ENCODE measurements at places on chromosomes 4 and X.

- DNase-seq, result no peak
These were observed 180.8 kb upstream of the BCOR start for GRCh38 chrX:40278340-40279090.

DNA sequence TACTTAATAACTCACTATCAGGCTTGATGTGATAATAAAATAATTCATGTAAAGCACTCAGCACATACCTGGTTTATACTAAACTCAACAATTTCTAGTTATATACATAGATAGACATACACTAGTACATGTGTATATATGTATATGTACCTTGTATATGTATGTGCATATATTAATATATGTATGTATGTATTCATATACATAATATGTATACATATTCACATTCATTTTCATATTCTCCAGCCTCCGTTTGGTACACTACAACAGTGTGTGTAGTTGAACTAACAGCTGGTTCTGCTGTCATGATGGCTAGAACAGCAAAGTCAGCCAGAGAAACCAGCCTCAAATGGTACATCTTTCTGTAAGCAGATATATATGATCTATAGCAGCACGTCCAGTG lies 670.1 kb downstream of the RPA4 start:
- no peak for DNase-seq

- DNase-seq, result peak; percentile 47
These were observed 71.9 kb downstream of the MAGEB17 start for GRCh38 chrX:16239211-16239610.

DNA sequence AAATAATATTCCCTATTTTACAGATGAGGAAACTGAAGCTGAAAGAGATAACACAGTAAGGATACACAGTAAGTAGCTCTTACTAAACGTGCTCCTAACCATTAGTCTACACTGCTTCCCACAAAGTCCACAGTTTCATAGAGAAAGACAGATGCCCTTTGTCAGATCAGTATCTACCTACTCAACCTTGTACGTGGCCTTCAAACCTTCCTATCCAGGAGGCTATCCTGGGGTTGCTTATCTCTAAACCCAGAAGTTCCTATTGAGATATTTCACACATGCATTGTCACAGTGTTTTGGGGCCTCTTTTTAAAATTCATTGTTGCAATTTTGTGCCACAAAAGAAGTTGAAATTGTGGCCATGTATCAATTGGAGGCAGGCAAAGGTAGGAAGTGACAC lies 208.0 kb downstream of the ENOX2 start:
- no peak for DNase-seq

DNA sequence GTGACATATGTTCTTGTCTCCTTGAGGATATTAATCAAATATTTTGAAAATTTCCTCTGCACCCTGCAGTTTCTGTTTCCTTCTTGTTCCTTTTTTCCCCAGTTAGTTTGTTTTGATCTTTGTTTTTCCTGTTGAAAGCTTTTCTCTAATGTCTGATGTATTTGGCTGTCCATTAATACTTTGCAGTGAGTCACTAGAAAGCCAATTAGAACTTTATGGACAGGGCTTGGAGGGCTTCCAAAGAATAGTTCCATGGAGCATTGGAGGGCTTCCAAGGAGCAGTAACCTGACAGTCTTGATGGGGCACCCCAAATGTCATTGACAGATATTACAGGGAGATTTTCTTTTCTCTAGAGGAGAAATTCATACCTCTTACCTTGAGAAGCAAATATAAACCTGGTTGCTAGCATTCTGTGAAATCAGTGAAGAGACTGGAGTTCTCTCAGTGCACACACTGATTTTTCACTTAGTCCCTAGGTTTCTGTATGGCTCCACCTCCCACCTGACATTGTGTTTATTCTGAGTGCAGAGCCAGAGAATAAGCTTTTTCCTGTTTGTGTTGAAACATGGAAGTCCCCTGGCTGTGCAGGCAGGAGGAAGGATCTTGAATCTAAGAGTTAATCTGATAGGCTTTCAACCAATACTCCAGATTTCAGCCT lies 26.5 kb downstream of the SPARCL1 start:
- DNase-seq, result no peak

GRCh38 chr4:41066049-41066448 lies 148.3 kb downstream of the APBB2 start:
- DNase-seq, result no peak

DNA sequence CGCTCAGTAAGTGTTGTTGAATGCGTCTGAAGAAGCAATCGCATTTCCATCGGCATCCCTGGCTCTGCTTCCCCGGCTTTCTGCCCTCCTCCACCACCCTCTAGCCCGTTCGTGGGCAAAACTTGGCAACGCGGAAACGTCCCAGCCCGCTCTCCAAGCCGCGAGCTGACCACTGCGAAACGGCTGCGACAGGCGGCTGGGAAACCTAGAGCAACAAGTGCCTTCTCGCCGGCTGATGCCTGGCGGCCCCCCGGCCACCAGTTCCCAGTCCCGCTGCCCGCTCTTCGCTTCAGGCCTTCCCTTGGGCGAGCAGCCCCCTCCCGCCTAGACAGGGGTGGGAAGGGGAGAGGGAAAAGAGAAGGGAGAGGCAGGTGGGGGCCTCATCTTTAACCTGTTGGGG lies 837 bp downstream of the CITED1 start:
- DNase-seq, result no peak

GRCh38 chr4:164591666-164592065 lies 162.3 kb upstream of the SMIM31 start:
- no peak for DNase-seq

DNA sequence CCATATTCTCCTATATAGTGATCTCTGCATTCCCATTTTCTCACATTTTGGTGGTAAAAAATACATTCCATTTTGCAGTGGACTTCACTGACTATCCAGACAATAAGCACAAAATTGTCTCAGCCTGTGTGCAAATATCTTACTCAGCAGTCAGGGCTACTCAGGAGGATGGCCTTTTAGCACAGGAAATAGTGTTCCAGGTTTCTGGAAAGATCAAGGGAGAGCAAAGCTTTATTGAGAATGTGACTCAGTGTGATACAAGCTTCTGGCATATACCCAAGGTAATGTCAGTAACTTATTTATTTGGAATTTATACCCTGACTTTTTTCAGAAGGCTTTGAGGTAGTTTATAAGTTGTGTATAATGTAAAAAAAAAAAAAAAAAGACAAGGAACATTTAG lies 233.4 kb downstream of the TEX13A start:
- DNase-seq, result no peak

- no peak for DNase-seq
These were observed 9.4 kb downstream of the FNIP2 start for GRCh38 chr4:158778156-158778711.

DNA sequence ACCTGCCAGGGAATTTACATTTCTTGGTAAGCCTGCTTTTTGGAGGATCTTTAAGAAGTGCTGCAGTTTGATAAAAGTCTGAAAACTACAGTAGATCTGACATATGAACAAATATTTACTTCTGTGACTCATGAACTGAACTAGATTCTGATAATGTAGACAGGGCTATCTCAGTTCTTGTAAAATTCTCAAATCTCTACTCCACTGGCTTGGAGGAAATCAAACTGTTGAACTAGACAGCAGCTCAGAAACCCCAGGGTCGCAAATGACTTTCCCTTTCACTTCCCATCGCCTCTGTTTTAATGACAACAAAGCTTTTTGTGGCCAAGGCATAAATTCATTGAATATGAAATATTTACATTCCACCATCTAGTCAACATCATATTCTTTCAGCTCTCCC lies 15.4 kb upstream of the OCIAD1 start:
- no peak for DNase-seq

- no peak for DNase-seq
These were observed 50.1 kb downstream of the PLAC1 start for GRCh38 chrX:134608153-134608552.

DNA sequence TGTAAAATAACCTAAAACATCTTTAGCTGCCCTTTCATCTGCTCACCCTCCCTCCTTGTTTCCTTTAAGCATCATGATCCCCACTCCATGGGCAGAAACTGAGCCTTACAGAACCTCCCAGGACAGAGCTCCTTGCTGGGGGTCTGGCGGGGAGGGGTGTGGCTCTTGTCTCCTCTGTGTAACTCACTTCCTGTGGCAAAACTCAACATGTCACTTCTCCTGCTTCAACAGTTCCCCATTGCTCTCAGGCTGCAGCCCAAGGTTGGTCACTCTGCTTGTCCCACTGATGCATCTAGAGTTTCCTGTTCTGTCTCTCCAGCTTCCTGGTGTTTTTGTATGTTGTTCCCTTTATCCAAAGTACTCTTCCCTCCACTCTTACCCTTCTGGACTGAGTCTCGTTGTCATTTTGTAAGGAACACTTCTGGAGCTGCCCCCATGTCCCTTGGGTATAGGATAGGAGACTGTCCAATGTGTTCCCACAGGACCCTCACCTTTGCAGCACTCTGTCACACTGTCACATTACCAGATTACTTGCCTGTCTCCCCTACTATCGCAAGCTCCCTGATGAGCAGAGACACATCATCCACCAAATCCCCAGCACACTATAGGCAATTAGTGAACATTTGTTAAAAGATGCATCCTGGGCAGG lies 19.6 kb downstream of the TMEM31 start:
- DNase-seq, result no peak

GRCh38 chr4:20203508-20203907 lies 48.2 kb upstream of the SLIT2 start:
- peak; percentile 94 for DNase-seq

GRCh38 chrX:56975611-56976010 lies 19.7 kb downstream of the SPIN3 start:
- no peak for DNase-seq

GRCh38 chr4:173434231-173434630 lies 35.3 kb upstream of the SCRG1 start:
- DNase-seq, result no peak

- DNase-seq, result no peak
These were observed 41.3 kb upstream of the PRKG2 start for GRCh38 chr4:81256059-81256970.

DNA sequence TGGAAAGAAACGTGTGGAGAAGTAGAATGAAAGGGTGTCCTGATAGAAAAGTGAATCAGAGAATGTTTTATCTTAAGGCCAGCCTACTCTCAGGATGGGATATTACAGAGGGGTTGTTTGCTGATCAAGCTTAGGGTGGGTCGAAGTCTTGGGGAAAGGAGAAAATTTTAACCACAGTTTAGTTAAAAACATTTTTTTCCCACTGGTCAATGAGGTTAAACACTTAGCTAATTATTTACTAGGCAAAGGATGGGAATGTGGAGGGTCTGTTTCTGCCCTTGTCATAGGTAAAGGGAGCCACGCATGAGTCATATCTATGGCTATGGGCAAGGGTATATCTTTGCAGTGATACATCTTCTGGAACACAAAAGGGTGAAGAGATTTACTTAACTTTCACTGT lies 16.1 kb upstream of the SULT1E1 start:
- no peak for DNase-seq

DNA sequence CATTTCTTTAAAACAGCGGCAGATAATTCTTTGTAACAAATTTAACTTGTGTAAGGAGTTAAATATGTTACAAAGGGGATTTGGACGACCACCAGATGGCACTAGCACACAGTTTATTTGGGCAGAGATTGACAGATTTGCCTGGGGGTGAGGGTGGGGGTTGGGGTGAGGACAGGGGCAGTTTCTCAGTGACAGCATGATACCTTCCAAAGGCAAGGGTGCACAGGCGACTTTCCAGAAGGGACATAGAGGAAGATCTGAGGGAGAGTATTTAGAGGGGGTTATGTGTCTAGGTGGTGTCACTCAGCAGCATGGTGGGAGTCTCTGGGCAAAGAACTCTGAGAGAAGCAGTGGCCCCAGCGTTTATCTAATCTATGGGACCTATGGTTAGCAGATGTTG lies 9.6 kb upstream of the TMA16 start:
- peak; percentile 12 for DNase-seq

DNA sequence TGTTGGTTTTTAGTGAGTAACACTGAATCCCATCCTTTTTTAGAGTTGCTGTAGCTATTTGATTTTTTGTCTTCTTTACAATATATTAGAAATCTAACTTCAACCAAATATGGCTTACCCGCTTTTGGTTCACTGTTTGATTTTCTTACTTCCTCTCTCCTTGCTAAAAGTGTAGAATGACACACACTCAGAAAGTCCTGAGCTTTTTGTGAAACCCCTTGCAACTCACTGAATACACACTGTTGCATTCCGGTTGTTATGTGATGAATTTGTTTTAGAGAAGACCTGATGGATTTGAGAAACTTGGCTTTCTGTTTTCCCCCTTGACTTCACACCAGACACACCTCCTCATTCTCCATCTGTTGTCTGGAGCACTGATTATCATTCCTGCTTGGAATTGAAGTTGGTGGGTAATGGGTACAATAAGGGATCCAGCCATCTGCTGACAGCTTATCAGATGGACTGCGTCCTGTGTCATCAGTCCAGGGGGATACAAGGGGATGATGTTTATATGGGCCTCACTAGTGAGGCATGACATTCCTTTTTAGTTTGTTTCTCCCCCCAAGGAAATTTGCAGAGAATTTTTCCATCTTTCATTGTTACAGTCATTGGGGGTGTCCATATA lies 5.2 kb downstream of the TMEM164 start:
- no peak for DNase-seq

DNA sequence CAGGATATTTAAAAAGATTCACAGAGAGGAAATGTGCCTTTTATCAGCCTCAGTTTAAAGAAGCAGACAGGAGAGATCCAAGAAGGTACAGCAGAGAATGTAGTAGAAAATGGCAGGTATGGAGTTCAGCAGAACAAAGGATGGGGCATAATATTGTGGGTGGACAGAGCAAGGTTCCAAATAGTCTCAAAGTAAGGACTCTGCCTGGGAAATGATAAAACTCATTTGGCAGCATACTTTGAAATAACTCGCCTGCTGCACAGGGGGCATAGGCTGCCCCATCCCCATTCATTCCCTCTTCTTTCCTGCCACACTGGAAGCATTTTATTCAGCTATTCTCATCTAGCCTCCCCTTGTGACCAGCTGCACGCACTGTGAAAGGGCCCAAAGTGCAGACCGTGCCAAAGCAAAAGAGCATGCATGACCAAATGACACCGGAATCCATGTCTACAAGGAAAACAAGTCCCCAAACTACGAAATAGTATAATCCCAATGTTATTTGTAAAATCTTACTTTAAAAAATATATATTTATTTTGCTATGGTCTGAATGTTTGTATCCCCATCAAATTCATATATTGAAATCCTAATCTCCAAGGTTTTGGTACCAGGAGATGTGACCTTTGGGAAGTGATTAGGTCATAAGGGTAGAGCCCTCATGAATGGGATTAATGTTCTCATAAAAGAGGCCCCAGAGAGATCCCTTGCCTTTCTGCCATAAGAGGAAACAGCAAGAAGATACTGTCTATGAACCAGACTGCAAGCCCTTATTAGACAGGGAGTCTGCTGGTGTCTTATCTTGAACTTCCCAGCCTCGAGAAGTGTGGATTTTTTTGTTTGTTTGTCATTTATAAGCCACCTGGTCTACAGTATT lies 77.4 kb upstream of the PRSS48 start:
- DNase-seq, result no peak

- DNase-seq, result no peak
These were observed 26.9 kb downstream of the UBA6 start for GRCh38 chr4:67674098-67674497.

- no peak for DNase-seq
These were observed 8.7 kb downstream of the GAB1 start for GRCh38 chr4:143345356-143345755.

DNA sequence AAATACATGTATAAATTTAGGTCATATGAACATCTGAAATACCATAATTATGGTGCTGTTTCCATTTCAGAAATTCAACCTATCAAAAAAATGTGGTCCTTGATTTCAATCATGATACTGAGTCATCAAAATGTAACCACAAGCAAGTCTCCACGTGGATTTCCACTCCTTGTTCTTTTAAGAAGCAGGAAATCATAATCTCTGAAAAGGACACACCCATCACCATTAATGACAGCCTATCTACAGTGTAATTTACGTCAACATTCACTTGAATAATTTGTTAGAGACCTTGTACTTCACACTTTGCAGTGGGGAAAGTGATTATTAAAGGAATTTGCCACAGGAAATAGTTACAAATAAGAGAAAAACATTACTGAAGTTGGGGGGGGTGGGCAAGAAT lies 17.7 kb upstream of the SLC7A11 start:
- DNase-seq, result no peak

Measured in GM04504 (cell line).